ENCODE measurements at places on chromosomes 1 and 21.

- DNase-seq: no peak
These were observed 12.0 kb upstream of the SMIM12 start for GRCh38 chr1:34871443-34872132.

- DNase-seq: no peak
These were observed 35.9 kb downstream of the COL18A1 start for GRCh38 chr21:45440736-45441350.

DNA sequence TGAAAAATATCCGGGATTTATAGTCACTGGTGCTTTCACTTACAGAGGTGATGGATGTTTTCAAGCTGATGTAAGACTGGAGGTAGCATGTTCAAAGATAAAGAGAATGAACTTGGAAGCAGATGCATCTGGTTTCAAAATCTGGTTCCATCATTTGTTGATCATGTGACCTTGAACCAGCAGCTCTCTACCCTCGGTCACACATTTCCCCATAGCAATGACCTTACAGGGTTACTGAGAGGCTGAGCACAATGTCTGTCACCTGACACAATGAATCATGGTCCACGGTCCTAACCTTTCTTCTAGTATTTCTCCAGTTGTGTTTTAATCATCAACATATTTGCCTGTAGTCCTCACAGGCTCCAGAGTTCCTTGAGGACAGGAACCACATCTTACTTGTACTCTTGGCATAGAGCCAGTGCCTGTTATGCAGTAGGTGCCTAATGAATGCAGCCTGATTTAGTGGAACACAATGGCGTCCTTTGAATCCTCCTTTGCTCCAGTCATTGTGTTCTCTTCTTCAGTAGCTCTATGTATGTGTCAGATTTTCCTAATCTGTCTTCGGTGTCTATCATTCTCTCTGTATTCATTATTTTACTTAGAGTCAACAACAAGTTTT, 667.3 kb downstream of the PTPRU start:
- DNase-seq: no peak

- DNase-seq: no peak
These were observed 64.9 kb downstream of the HLCS start for GRCh38 chr21:36901575-36901974.

DNA sequence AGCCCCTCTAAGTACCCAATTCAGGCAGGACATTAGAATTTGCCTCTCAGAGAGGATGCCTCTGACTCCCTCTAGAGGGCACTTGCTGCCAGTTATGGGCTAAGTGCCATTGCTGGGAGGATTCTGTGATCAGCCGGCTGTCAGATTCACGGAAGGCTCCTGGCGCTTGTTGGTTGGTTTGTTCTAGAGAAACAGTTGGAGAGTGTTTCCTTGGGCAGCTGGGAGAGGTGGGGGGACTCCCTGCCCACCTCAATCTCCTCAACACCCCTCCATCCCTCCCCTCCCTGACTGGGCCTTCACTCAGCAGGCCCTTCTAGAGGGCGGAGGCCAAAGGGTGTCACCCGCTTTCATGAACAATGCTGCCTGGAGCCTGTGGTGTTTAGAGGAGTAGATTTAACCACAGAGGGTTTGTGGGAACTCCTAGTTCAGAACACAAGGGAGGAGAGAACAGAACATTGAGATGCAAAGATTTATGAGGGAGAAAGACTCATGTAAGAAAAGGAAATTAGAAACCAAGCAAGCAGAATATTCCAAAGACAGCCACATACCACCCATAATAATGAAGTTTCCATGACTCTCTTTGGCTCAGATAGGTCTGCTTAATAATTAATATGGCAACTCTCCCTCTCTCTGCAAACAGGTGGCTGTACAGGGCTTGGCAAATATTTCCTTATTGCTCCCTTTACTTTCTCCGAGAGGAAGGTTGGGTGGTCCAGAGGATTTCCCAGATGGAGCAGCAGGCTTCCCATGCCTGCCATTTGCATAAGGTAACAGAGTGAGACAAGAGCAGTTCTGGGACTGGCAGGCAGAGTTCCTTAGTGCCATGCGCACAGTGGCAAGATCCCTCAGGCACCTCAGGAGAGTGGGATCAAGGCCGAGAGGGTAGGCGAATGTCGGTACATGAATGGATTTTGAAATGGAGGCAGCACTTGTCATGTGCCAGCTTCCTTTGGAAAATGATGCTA, 30.0 kb upstream of the ACP6 start:
- peak; percentile 74 for DNase-seq

DNA sequence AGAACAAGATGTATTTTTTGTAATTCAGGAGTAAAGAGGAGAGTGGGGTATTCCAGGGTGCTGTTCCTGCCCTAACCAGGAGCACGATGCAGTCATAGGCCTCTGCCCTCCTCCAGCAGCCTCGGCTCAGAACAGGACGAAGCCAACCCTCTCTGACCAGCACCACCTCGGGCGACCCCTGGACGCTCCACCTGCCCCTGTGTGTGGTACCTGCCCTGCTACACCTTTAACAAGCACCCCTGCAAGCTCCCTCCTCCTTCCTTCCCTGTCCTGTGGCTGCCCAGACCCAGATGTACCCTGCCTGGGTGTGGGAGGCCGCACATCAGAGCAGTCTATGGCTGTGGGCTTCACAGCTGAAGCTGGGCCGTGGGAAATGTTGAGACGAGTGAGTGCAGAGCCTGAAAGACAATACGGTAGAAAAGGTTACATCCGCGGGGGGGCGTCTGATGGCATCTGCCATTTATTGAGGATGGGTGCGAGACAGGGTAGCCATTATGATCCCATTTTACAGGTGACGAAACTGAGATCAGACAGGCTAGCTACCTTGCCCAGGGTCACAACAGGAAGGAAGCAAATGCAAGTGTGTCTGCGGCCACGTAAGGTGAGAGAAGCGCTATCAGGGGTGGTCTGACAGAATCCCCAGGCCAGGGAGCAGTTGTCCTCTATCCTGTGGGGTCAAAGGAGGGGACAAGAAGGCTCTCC, 4.6 kb downstream of the ERG start:
- no peak for DNase-seq

GRCh38 chr1:154536570-154536969, 21.9 kb downstream of the UBE2Q1 start:
- DNase-seq: no peak

DNA sequence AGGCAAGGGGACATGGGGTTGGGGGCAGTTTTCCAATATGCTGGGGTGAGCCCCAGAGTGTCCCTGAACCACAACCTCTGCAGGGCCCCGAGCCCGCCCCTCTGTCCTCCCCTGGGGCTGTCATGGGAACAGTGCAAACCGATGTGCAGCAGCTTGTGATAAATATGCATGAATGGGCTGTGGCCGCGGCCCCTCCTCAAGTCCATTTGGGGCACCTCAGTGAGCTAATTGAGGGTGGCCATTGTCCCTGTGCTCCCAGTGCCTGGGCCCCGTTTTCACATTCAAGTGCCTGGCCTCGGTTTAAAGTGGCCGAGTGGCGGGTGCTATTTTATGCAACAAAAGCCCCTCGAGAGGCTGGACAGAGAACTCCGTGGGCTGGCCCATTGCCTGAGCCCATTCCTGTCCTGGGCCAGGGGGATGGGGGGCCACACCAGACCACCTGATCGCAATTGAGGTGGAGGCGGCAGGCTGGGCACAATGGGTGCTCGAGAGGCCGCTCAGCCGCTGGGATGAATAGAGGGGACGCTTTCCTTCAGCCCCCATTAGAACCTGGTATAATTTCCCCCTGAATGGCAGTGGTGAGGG, 193.7 kb downstream of the FOXD2 start:
- no peak for DNase-seq

DNA sequence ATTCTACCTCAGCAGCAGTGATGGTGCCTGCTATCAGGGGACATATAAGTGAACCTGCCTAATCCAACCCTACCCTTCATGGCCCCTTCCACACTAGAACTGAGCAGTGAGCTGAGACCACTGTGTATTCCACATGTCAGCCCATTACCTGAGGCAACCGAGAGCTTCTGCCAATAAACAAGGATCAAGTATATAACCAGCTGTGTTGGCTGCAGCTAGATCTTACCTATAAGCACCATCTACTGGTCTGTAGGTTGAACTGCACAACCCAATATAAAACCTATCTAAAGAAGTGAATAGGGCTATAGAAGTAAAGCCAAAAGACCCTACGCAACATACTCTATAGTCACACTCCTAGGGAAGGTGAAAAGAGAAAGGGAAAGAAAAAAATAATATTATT, 376.9 kb downstream of the HHIPL2 start:
- peak; percentile 1 for DNase-seq

- DNase-seq: peak; percentile 50
These were observed 51.5 kb downstream of the SYT14 start for GRCh38 chr1:209989525-209989924.

GRCh38 chr1:205161076-205161475, 39.3 kb upstream of the RBBP5 start:
- no peak for DNase-seq

DNA sequence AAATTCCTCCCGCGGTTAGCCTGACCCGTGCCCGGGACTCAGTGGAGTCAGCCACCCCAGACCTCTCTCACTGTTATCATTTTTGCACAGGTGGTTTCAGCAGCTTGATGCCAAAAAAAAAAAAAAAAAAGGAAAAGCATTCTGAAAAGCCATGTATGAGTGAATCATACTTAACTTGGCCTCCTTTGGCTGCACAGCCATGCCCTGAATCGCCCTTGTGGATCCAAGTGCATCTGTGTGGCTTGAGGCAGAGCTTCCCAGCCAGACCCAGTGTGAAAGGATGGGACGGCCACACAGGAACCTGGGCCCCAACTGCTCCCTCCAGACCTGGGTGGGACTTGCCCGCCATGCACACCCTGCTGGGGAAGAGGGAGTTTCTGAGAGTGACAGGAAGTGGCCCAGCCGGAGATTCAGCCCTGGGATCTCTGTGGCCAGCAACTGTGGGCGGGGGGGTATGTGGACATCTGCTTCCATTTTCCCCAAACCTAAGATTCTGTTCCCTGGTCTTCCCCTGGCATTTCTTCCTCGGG, 8.6 kb downstream of the YBEY start:
- no peak for DNase-seq

DNA sequence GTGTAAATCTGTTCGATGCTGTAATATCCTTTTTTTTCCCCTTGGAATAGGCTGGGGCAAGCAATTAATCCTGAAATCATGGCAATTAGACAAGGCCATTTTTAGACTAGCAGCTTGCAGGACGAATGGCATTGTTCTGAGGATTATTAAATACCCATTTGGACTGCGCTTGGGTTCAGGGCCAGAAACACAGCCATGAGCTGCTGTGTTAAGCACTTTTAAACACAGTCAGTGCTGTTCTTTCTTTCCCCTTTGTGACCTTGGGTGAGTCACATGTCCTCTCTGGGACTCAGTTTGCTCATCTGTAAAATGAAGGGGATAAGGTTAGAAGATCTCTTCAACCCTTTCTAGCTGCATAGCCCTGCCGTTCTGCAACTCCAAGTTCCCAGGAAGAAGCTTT, 58.6 kb upstream of the C8B start:
- no peak for DNase-seq

DNA sequence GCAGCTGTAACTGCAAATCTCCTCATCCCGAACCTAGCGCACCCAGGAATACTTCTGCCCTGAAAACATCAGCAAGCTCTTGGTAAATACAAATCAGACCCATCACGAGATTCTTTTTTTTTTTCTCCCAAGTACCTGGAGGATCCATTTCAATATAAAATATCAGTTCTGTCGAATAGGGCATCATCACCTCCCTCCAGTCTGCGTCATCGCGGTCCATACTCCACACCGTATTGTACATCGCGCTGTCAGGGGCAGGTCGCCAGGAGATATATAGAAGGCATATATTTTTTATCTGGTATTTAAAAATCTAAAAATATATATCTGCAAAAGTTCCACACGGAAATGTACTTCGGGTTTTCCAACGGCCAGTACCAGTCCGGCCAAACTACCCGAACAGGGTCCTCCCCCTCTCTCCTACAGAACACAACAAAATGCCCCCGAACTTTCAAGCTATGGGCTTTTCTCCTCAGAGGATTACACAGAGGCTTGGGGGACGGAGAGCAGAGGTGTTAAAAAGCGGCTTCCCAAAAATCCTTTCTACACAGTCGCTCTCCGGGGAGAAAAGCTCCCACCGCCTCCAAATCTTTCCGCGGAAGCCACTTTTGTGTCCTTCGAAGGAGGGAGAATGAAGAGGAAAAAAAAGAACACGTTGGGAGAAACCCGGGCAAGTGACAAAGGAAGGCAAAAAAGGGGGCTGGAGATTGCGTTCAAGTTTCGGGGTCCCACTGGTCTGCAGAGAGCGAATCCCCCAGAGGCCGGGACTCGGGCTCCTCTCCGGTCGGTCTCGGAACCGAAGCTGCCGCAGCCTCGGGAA, 509 bp downstream of the PIK3R3 start:
- peak; percentile 35 for DNase-seq

GRCh38 chr1:172308577-172308976, 111.9 kb upstream of the C1orf105 start:
- DNase-seq: no peak

DNA sequence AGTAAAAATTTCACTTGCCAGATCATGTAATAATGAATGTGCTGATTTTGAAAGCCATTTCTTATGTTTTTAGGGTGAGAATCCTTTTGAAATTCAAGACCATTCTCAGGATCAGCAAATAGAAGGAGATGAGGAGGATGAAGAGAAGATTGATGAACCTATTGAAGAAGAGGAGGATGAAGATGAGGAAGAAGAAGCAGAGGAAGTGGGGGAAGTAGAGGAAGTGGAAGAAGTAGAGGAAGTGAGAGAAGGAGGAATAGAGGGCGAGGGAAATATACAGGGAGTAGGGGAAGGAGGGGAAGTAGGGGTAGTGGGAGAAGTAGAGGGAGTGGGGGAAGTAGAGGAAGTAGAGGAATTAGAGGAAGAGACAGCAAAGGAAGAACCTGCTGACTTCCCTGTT, 32.4 kb downstream of the ZNF326 start:
- DNase-seq: no peak

- no peak for DNase-seq
These were observed 18.6 kb upstream of the SLC6A9 start for GRCh38 chr1:44049839-44050238.

- DNase-seq: no peak
These were observed 13.2 kb downstream of the KANK4 start for GRCh38 chr1:62306065-62306464.

GRCh38 chr21:41548781-41549180, 40.8 kb upstream of the TMPRSS2 start:
- no peak for DNase-seq

DNA sequence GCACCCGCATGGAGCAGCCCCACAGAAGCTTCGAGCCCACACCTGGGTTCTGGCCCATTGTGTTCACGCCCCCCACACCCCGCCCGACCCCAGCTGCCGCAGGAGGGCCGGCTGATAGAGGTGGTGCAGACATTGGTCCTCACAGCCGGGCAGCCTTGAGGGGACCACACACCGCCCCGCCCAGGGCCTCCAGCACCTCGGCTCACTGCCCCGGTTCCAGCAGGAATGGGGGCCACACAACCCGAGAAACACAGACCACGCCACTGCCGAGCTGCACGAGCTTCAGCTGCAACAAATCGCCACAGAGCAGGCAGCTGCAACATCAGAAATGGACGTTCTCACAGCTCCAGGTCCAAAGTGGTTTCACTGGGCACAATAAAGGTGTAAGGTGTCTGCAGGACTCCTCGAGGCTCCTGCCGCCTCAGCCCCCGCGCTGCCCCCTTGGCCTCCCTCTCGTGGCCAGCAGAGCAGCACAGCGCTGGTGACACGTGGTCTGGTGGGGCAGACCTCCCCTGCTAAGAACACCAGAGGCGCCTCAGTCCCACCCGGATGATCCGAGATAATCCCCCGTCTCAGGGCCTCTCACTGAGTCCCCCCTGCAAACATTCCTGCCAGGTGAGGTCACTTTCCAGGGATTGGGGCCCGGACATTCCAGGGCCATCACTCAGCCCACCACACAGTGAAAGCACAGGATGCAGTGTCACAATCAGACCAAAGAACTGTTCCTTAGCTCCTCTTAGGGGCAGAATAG, 62.3 kb upstream of the ADARB1 start:
- no peak for DNase-seq

- no peak for DNase-seq
These were observed 50.3 kb upstream of the USP1 start for GRCh38 chr1:62386351-62387121.

Data from hematopoietic multipotent progenitor cell (in vitro differentiated cells).